ENCODE measurements at places on chromosomes 7 and 10.

DNA sequence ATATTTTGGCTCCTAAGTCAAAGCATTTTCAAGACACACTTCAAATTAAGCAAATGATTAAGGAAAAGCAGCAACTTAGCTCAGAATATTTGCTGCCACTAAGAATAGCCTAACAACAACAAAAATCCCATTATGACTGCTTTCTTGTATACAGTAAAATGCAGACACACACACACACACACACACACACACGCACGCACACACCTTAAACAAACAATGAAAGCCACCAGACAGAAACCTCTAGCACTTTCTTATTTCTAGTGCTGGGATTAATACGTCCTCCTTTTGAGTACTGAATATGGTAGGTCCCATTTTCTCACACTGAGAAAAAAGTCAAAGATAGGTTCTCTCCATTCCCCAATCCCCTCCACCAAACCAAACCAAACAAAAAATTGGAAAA is 23.4 kb upstream of the FEZF1 start:
- DNase-seq, result no peak

DNA sequence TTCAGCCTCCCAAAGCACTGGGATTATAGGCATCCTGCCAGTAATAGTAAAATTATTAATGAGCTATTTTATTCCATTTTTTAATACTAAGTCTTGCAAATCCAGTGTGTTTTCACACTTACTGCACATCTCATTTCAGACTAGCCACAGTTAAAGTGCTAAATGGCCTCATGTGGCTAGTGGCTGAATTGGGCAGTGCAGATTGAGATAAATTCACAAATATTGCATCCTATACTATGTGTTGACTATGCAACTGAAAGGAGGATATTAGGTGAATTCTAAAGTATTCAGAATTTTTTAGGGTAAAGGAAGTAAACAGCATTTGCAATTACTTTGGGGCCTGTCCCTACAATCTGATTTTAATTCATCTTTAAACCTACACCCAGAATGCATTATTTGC is 10.2 kb downstream of the APBB1IP start:
- DNase-seq, result no peak

GRCh38 chr7:87505557-87506245 is 30.2 kb upstream of the ABCB4 start:
- DNase-seq, result no peak

- no peak for DNase-seq
These were observed 172.7 kb downstream of the DGKI start for GRCh38 chr7:137674048-137674447.

- no peak for DNase-seq
These were observed 137.9 kb downstream of the KLF6 start for GRCh38 chr10:3647074-3647473.

DNA sequence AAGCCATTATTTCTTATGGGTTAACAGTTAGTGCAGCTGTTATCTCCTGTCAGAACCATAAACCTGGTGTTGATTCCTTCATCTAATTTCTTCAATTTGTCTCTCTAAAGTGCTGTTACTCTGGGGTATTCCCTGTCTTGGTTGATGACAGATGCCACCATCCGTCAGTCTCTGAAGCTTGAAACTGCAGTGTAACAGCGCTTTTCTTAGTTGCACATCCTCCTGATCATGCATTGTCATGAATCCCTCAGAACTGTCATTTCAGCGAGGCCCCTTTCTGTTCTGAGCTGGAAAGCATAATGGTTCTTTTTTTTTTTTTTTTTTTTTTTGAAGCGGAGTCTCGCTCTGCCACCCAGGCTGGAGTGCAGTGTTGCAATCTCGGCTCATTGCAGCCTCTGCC is 193.9 kb downstream of the SDK1 start:
- DNase-seq, result no peak

- DNase-seq, result no peak
These were observed 69.3 kb downstream of the GLI3 start for GRCh38 chr7:42167631-42168236.

- DNase-seq, result no peak
These were observed 107.3 kb downstream of the PROSER2 start for GRCh38 chr10:11930312-11930978.

DNA sequence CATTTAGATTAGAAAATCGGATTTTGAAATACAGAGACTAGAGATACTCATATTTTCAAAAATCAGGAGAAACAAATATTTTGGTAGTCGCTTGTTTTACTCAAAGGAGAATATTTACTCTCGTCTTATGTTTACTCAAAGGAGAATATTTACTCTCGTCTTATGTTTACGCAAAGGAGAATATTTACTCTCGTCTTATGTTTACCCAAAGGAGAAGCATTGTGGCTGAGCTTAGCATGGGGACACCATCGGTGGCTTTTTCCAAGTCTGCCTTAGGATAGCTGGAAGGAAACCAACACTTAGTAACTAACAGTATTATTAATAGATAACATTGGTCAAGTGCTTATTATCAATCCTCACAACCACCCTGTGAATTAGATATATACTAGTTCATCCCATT is 71.8 kb downstream of the SNX10 start:
- no peak for DNase-seq

GRCh38 chr10:77436257-77436975 is 201.2 kb downstream of the KCNMA1 start:
- no peak for DNase-seq

GRCh38 chr10:70891627-70892026 is 3.3 kb upstream of the PCBD1 start:
- no peak for DNase-seq

- no peak for DNase-seq
These were observed 98.2 kb downstream of the MAPK8 start for GRCh38 chr10:48404646-48405045.

DNA sequence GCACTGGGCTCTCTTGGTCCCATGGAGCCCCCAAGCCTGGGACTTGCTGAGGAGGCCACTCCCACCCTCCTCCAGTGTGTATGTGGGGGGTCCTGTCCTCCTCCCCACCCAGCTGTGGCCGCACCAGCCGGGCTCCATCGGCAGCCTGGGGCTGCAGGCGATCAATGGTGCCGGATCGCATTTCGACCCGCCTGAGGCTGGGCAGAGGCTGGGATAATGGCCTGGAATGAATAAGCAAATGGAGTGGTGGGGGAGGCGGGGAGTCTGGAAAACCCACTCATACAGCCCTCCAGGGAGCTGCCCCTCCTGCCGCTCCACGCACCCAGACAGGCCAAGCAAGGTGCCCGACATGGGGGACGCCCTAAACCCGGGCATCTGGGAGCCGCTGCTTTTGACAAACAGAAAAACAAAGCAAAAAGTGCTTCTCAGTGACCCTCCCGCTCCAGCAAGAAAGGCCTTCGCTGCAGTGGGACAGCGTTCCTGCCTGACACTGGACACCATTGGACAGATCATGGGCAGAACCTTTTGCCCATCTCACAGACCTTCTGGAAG is 160.5 kb downstream of the NRF1 start:
- DNase-seq, result no peak

- peak; percentile 36 for DNase-seq
These were observed 31.1 kb downstream of the SKIDA1 start for GRCh38 chr10:21494191-21495001.

DNA sequence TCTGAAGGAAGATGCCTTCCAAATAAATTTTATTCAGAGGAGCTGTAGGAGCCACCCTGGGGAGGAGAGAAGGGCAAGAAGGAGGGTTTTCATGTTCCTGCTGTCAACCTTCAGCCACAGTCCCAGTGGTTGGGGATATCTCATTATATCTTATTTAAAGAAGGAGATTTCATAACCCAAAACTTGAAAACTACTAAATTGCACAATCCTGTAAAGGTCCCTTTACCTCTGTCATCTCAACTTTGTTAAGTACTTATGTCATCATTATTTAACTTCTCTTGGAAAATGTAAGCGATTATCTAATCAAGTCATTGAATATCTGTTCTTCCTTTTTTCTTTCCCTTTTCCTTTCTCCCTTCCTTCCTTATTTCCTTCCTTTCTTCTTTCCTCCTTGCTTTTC is 794.5 kb upstream of the IGFBP3 start:
- DNase-seq, result no peak

DNA sequence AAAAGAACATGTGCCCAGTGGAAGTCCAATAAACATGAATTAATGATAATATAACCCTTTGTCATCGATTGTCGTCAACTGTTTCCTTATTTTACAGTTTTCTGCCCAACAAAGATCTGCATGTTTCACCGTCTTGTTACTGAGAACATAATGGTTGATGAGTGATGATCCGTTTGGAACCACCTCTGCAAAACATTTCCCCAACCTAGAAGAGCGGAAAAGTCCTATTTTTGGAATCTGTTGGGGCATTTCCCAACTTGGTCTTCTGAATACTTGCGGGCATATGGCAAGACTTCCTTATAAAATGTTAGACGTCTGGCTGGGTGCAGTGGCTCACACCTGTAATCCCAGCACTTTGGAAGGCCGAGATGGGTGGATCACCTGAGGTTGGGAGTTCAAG is 32.1 kb downstream of the CNPY1 start:
- no peak for DNase-seq

GRCh38 chr7:44889086-44889781 is 3.9 kb upstream of the PURB start:
- DNase-seq, result no peak

DNA sequence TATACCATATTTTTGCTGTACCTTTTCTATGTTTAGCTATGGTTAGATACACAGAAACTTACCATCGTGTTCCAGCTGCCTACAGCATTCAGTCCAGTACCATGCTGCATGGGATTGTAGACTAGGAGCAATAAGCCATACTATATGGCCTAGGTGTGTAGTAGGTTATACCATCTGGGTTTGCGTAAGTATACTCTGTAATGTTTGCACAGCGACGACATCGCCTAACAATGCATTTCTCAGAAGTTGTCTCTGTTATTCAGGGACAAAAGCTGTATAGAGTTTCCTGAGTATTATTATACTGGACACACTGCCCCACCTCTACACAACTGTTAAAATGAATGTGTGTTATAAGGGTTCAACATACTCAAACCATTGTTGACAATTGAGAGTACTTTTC is 93.8 kb upstream of the MKI67 start:
- no peak for DNase-seq

GRCh38 chr10:104456802-104457542 is 103.3 kb downstream of the CFAP58 start:
- no peak for DNase-seq

DNA sequence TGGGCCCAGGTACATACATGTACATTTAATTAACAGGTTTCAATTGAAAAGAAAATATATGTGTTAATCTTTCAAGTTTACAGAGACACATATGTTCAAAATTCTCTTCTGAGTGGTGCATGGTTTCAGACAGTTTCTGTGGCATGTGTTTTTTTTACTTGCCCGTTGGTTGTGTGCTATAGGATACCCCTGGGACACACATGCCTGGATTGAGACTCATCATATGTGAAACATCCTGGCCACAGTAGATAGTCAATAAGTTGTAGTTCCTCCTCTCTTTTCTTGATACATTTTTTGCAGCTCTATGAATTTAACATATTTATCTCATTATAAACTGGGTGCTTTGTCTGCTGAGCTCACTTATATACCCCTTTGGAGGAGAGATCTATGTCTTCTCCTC is 207.8 kb upstream of the CTBP2 start:
- no peak for DNase-seq

DNA sequence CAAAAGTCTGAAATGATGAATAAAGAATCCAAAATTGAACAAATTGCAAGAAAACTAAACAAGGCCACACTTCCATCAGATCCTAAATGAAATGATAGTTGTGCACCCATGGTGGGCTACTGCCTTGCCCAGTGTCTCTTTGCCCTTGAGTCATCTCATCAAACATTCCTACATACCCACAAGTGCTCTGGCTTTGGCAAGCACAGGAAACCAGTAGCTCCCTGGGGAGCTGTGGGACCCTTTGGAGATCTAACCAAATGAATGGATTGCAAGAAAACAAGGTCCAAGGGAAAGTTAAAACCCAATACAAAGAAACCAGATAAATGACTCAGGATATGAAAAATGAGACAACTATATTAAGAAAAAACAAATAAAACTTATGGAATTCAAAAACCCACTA is 129.8 kb upstream of the TMEM229A start:
- no peak for DNase-seq

DNA sequence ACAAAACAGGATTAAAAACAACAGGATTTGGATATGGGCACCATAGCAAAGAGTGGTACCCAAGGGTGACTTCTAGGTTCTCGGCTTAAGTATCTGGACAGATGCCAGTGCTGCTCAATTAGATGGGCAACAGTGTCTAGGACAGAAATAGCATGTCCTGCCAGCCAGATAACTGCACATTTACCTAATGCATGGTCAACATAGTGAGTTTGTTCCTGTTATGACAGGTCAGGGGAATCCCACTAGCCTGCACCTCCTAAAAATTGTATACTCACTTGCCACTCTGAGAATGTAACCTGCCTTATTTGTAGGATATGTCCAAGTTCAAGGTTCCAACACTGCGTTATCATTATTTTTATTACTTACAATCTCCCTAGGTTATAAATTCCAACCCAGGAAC is 471.7 kb downstream of the GRM8 start:
- DNase-seq, result no peak

DNA sequence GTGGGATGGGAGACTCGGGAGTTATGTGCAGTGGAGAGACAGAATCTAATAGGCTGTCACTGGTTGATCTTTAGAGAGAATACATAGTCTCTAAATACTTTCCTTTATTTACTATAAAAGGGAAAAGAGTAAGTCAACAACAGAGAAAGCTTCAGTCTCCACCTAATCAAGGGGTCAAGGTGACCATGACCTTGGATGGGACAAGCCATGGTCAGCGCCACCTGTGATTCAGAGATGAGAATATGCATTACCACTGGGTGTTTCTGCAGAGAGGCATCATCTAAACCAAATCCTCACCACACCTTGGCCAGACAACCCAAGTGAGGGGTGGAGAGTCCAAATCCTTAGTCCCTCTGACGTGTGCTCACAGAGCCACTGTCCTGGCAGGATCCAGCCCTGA is 39.9 kb downstream of the TNS3 start:
- DNase-seq, result no peak

DNA sequence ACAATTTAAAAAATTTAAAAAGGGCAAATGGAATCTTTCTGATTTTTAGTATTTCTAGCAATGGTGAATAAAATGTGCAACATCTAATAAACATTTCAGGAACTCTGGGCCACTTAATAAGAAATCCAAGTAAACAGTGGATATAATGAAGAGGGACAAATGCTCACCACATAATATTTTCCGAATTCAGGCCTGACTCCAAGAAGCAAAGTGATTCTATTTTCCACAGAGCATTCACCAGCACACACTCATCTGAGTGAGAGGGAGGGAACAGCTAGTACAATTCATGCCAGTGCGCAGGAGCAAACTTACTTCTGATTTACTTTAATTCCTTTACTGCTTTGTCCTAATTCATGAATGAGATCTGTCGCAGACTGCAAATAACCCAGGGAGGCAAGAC is 10.1 kb downstream of the NPVF start:
- DNase-seq, result no peak

GRCh38 chr10:73865459-73866442 is 8.6 kb downstream of the CAMK2G start:
- DNase-seq, result peak; percentile 81

DNA sequence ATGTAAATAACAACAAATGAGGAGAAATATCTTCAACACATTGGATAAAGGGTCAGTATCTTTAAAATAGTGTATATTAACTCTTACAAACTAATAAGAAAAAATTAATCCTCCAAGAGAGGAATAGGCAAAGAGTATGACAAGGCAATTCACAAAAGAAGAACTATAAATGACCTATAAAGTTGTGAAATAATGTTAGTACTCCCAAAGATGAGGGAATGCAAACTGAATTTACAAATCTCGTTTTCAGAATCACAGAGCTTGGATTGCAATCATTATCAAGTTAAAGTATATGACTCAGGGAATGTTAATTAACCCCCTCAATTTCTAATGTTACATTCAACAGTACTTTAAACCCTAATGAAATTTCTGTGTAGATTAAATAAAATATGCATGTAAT is 87.3 kb upstream of the TARP start:
- DNase-seq, result no peak

Data from CD4-positive, alpha-beta T cell treated with Interleukin-17A for 4 hours (primary cell).